ENCODE measurements at places on chromosomes 3 and 15.
A peak's percentile ranks its signal among the peaks of the same experiment; 100 is the strongest.

DNA sequence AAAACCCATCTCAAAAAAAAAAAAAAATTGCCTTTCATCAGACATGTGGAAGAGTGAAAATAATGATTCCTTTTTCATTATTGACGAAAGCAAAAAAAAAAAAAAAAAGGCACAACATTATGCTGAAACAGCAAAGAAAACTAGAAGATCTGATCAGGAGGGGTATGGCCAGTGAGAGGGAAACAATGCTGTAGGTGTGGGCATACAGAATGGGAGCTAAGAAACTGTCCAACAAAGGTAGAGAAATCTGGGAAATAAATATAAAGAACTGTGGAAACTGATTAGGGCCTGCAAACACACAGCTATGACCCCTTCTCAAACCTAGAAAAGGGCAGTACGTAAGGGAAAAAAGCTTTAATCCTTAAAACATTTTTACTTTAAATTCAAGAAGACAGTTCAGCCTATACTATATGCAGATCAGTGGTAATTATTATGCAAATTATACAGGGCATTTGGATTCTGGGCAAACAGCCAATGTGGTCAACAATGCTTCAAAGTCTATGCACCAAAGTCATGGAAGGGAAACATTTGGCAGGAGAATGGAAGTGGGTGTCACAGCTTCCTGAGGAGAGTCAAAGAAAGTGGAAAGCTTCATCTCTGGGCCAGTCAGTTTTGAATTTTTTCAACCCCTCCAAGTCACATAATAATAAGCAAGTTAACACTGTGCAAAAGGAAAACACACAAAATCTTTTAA lies 68.3 kb upstream of the SLC12A8 start:
- DNase-seq, result no peak

- DNase-seq, result no peak
Observed at GRCh38 chr15:85555875-85556617, 175.6 kb downstream of the AKAP13 start.

DNA sequence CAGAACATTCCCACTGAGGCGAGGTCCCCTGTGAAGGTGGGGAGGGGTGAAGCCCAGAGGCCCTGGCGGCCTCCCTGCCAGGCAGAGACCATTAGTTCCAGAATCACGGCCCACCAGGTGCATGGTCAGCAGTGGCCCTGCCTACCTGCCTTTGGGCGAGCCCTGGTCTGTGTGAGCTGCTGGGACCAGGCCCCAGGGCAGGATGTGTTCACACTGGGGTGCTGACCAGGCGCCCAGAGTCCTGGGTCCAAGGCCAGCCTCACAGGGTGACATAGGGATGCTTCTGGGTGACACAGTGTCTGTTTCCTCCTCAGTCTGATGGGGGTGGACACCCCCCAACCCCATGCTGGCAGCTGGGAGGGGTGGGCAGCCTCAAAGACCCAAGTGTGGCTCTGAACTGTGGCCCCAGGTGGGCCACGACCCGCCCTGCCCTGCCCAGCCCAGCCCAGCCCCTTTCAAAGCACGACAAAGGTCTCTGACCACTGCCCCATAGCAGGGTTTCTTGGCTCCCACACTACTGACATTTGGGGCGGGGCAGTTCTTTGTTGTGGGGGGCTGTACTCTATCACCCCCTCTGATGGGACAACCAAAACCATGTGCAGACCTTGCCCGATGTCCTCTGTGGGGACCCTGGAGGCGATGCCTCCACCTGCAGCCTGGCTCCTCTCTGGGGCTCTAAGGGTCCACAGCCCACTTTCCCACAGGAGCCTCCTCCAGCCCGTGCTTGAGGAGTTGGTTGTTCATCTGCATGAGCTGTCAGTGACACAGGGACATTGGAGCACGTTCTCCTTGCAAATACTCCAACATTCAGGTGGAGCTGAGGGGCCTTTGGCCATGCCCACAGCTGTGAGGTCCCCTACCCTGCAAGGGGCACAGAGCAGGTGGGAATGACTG lies 44.8 kb upstream of the SLC41A3 start:
- DNase-seq, result no peak

- DNase-seq, result no peak
Observed at GRCh38 chr3:130894986-130895280, 1.0 kb downstream of the ATP2C1 start.

DNA sequence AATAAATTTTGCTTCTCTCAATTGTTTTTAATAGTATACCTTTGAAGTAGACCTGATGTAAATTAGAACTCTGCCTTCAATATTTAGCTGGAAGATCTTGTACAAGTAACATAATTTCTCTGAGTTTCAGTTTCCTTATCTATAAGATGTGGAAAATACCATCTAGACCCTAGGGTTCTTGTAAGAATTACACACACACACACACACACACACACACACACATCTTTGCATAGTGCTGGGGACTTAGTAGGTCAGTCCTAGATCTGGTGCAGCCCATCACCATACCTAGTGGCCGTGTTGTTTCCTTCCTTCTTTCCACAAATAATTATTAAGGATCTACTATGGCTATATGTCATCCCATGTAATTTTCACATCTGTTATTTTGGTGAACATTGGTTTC lies 11.0 kb downstream of the TRAT1 start:
- DNase-seq, result no peak

GRCh38 chr3:128551867-128552266 lies 58.9 kb upstream of the GATA2 start:
- no peak for DNase-seq

- peak; percentile 95 for DNase-seq
Observed at GRCh38 chr15:68620721-68621527, 42.1 kb downstream of the CORO2B start.

DNA sequence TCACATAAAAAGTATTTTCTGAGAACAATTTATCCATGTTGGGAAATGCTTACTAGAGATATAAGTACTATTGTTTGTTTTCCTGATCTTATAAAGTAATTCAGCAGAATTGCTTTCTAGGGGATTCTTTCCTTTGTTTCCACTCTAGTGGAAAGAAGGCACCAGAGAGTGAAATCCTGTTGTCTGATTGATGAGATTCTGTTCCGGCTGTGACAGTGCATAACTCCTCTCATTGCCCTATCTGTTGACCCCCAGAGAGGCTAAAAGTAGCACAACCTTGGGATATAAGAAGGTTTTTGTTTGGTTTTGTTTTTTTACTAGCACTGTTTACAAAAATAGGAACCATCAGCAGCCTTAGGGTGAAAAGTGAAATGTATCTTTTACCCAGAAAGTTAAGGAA lies 114.1 kb downstream of the ALCAM start:
- no peak for DNase-seq

GRCh38 chr15:69793781-69794451 lies 303.8 kb downstream of the TLE3 start:
- no peak for DNase-seq

GRCh38 chr15:42453826-42454225 lies 37.1 kb downstream of the ZNF106 start:
- no peak for DNase-seq

DNA sequence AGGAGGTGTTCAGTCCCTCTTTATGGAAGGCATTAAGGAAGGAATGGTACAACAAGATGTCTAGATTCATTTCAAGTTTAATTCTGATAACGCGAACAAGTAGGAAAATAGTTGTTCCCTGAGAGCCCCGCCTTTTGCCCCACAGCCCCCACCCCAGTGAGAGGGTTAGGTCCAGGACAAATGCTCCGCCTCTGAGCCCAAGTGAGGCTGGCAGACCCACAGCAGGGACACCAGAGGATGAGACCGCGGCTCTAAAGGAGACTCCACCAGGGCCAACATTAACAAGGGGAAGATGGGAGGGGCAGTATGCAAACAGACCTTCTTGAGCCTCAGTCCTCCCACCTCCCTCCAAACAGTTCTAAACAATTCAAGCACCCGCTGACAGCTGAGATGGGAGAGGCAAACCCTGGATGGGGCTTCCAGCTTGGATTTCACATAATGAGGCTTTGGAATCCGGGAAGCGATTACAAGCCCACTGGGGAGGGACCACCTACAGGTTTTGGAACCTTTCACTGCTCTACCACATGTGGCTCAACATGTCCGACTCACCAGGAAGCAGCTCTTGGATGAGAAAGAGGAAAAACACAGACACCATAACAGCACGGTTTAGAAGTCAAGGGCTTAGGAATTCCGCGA lies 42.9 kb upstream of the IREB2 start:
- no peak for DNase-seq

DNA sequence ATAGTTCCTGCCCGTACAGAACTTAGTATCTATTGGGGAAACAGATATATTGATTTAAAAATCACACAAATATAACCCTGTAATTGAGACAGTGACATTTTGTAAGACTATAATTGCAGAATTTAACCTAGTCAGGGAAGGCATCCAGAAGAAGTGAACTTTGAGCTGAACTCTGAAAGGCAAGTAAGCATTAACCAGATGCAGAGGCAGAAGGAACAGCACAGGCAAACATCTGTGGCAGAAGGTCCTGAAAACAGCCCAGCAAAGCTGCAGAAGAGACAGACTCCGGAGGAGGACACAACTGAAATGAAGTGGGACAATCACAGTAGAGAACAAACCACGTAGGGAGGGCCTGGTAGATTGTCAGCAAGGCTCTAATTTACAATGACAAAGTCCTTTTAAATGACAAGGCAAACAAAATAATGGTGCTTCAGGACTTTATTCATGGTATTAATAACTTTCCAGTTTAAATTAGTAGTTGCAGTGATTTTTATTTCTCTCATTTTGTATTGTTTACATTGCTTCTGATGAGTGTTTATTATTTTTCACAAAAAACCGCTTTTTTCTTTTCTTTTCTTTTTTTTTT lies 14.5 kb downstream of the BCL2A1 start:
- DNase-seq, result no peak

DNA sequence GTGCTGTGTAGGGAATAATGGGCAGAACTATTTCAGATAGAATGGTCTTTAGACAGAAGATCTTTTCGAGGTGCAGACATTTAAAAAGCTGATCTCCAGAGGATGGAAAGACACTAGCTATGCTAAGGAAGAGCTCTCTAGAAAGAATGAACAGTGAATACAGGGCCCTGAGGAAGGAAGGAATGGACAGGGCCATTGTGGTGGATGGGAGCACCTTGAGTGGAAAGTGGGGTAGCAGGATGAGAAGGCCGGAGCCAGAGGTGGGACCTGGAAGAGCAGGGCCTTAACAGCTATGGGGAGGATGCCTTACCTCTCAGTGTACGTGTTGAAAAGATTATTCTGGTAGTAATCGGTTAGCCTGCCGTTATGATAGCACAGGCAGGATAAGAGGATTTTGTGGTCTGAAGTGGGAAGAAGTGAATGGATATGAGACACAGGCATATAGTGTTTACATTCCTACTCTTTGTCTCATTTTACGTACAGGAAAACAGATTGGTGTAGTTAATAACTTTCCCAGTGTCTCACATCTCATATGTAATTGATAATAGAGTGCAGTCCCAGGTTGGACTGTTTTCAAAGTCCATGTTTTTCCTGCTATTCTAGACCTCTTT lies 172.4 kb downstream of the KLHL25 start:
- DNase-seq, result no peak

- DNase-seq, result no peak
Observed at GRCh38 chr15:29270976-29271375, 1.4 kb upstream of the NSMCE3 start.

GRCh38 chr3:59367150-59367549 lies 317.3 kb upstream of the CFAP20DC start:
- DNase-seq, result no peak

GRCh38 chr3:173826901-173827609 lies 429.5 kb downstream of the NLGN1 start:
- DNase-seq, result peak; percentile 10

DNA sequence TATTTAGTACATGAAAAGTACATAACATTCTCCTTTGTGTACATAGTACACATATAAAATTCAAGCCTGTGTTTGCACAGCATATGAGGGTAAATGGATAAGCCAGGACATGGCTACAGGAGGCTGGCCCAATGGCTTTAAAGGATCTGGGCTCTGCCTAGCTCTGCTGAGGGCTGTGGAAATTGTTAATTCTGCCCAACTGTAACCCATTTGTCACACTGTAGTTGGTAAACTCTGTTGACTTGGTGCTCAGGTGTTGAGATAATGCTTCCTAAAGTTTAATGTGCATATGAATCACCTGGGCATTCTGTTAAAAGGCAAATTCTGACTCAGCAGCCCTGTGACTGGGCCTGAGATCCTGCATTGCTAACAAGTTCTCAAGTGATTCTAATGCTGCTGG lies 196.5 kb upstream of the ZPLD1 start:
- no peak for DNase-seq

DNA sequence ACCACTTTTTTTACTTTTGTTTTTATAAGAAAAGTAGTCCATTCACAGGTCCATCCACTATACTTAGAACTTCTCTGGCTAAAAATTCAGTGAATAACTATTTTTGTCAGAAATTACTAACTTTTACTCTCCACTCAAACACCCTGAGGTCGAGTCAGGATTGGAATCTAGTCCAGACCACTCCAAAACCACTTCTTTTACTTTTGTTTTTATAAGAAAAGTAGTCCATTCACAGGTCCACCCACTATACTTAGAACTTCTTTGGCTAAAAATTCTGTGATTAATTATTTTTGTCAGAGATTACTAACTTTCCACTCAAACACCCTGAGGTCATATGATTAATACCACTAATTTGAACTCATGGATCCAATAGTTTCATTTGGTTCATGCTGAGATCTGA lies 239.4 kb downstream of the RORA start:
- DNase-seq, result no peak

GRCh38 chr15:38253351-38253781 lies 730 bp downstream of the SPRED1 start:
- peak; percentile 28 for DNase-seq

DNA sequence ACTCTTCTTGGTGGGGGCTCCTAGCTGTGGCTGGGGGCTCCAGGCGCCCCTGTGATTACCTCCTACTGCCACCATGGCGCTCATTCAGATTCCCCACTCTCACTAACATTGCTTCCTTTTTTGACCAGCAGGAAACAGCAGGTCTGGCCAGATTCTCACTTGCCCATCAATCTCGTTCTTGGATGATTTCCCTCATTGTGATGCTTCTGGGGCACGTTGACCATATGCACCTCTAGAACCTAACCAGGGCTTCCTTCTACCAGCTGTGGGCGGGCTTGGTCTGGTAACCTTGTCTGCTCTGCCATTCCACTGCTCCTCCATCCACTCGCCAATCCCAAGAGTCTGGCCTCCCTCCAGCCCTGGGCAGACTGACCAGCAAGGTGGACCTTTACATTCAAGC lies 35.9 kb upstream of the PTPN23 start:
- no peak for DNase-seq

DNA sequence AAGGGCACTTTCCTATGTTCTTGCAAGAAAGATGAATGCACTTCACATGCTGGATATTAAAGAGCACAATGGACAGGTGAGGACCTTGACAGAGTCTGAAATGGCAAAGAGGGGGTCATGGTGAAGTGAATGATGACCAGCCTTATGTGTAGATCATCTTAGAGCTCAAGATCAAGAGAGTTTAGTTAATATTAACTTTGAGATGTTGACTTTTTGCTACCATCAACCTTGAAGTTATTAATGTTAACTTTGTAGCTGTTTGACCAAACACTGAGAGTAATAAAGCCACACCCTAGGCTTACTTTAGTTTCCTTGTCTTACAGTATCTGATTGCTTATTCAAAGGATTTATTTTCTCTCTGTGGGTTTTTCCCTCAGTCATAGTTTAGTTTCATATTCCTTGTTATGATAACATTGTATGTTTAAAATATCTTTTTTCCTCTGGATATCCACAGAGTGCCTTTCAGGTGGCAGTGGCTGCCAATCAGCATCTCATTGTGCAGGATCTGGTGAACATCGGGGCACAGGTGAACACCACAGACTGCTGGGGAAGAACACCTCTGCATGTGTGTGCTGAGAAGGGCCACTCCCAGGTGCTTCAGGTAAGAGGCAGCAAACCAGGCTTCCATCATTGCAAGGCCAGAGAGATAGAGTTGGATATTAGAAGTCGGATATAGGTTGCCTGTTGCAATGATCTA lies 5.4 kb downstream of the NFKBIZ start:
- no peak for DNase-seq

- DNase-seq, result peak; percentile 98
Observed at GRCh38 chr15:60371175-60372051, 26.4 kb downstream of the ANXA2 start.
